ENCODE measurements at places on chromosomes 6 and 20.

DNA sequence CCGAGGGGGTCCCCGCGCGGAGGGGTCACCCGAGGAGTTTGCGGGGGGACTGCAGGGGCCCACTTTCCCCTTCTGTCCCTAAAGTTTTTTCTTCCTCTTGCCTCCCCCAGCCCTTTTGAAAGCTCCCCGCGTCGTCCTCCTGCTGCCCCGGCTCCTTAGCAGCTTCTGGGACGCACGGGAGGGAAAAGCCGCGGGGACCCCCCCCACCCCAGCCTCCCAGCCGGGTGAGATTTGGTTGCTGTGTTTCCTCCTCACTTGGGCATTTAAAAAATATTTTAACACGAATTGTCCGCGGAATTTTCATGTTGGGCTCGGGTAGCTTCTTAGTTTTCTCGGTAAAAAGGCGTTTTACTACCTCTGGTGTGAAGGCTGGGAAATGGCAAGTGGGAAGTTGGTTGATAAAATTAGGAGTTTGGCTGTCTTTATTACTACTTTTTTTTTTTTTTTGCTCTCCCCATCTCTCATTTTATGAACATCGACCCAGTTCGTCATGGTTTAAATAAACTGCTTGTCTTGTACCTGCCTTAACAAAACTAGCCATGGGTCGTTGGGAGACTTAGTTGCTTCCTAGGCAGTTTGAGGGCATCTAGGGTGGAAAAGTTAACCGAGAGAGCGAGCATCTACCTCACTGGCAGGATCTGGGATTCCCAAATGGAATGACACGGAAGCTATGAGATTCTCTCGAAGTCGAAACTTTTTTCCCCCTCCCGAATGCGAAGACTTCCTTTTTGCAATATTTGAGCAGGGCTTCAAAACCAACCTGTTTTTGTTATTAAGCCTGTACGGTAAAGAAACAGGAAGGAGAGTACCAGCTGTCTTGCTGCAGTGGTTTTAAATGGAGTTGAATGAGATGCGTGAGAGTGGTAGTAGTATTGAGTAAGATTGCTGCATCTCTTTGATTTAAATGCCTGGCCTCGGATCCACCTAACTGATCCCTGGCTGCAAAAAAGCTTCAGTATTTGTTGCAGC lies 868 bp downstream of the NCOA3 start:
- peak; percentile 26 for DNase-seq

- DNase-seq: no peak
Observed at GRCh38 chr6:14276071-14276470, 158.5 kb downstream of the CD83 start.

GRCh38 chr6:53494076-53494475 lies 50.8 kb downstream of the GCLC start:
- no peak for DNase-seq

- DNase-seq: peak; percentile 2
Observed at GRCh38 chr20:51084593-51085377, 61.9 kb upstream of the KCNG1 start.

GRCh38 chr6:46174904-46175303 lies 4.1 kb upstream of the ENPP5 start:
- no peak for DNase-seq

GRCh38 chr6:32156891-32157290 lies 3.0 kb downstream of the PPT2 start:
- no peak for DNase-seq

GRCh38 chr20:15379681-15380296 lies 1042.4 kb upstream of the FLRT3 start:
- no peak for DNase-seq

- DNase-seq: no peak
Observed at GRCh38 chr6:158769234-158769770, 49.9 kb downstream of the EZR start.

GRCh38 chr6:82397962-82398692 lies 34.5 kb downstream of the TPBG start:
- no peak for DNase-seq

DNA sequence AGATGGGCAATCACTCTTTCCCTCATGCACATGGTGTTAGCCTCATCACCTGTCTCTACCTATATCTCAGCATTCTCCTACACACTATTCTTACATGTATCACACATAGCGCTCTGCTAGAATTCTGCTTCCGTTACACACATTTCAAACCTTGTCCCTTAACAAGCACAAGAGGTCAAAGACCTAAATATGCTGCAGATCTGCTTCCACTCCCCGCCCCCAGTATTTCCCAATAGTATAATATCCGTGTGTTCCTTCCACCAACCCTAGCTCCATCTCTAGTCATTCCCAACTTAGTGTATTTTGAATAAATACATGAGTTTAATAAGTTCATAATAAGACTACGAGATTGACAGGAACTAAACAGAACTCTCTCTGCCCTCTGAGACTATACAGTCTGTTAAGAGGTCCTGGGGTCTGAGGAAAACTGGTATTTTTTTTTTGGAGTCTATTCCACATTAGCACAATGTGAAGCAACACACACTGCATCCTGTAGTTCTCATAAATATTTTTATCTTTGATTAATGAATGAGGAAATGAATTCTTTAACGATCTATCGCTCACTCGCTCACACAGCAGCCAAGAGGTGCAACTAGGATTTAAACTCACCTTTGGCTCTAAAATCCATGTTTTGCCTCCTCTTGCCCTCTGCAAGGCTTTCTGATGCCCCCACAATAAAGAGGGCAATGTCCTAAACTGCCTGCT lies 491.6 kb downstream of the QKI start:
- no peak for DNase-seq

GRCh38 chr20:38931984-38932383 lies 5.8 kb downstream of the FAM83D start:
- DNase-seq: no peak

DNA sequence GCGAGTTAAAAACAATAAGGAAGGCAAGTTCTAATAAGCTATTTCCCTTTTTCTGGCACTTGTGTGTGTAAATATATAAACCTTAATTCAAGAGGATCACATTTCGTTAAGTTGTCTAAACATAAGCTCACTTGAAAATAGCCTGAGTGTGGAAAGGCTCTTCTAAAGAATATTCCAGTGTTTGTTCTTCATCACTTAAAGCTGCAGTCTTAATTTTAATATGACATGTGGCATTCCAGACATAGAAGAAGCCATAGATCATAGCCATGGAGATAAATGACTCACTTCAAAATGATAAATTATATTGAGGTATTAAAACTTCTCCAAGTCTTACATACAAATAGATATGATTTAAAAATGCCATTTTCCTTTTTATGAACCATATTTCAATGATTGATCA lies 42.1 kb downstream of the IYD start:
- no peak for DNase-seq

- peak; percentile 23 for DNase-seq
Observed at GRCh38 chr6:74091136-74091793, 395.3 kb downstream of the CD109 start.

GRCh38 chr20:13259921-13260320 lies 38.8 kb downstream of the ISM1 start:
- DNase-seq: peak; percentile 50

- no peak for DNase-seq
Observed at GRCh38 chr6:10441004-10441654, 26.3 kb upstream of the TFAP2A start.

- DNase-seq: no peak
Observed at GRCh38 chr6:144544266-144544830, 259.2 kb downstream of the UTRN start.

GRCh38 chr20:10318291-10319024 lies 99.8 kb downstream of the SNAP25 start:
- DNase-seq: no peak

DNA sequence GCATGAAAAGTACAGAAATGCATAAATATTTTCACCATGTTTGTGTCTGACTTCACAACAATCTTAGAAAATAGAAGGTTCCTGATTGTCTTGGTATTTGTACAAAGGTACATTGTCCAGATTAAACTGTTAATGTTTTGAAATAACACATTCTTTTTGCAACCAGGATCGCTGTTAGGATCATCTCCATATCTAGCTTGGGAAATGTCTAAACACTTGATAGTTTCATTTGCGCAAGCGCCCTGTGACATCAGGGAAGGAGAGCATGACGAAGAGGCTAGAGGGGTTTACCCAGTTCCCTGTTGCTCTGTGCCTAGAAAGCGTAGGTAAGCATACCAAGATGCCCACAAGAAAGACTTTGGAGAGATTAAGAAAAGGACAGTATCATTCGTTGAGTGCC lies 19.4 kb downstream of the ALDH8A1 start:
- DNase-seq: no peak

GRCh38 chr6:152271776-152272464 lies 365.2 kb downstream of the SYNE1 start:
- DNase-seq: no peak

DNA sequence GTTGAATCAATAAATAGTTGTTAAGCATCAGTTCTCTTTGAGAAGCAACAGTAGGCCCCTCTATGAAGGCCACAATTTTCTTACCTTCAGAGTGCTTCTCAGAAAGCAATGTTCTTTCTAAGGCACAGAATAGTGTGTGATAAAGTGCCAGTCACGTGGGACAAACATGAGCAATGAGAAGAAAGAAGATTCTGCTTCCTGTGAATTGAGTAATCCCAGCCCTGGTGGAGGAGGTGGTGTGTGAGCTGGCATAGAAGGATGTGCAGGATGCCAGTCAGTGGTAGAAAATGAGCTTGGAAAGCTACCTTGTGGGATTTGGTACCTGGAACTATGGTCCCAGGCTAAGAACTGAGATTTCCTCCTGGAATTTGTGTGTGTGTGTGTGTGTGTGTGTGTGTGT lies 21.7 kb downstream of the KIZ start:
- no peak for DNase-seq

- DNase-seq: no peak
Observed at GRCh38 chr6:134092449-134092848, 40.0 kb upstream of the SLC2A12 start.

DNA sequence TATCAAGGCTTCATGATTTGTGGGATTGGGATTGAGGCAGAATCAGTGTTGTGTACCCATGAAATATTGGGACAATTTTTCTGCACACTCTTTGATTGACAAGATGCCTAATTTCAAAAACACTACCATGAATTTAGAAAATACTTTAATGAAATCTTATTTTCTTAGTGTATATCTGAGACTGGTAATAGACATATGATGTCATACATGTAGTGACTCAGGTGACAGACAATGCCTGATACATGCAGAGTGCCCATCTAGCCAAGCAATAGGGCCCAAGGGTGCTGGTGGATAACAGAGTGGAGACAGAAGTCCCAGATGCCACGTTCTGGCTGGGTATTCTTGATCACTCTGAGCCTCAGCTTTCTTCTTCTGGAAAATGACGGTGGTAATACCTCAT lies 279.6 kb upstream of the ARID1B start:
- no peak for DNase-seq

DNA sequence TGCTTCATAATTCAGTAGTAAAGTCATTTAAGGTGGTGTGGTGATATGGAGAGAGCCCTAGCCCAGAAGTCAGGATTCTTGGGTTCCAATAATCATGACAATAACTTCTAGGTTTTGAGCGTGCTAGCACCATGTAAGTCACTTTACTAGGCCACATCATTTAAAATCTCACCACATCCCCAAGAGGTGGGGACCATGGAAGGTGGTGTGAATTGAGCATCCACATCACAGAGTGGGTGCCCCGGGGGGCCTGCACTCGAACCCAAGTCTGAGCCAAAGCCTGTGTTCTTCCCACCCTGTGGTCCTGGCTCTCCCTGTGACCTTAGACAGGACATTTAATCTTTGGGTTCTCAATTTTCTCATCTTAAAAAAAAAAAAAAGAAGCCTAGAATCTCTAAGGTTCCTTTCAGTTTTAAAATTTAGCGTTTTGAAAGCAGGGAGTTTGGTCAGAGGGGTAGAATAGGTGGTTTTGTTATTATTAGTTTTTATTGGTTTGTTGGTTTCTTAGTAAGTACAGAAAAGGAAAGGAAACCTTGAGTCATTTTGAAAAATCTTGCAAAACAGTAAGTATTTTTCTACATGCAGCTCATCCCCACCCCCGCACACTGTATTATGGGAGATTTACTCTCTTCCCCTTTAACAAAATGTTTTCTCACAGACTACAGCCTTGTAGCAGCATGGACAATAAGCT lies 26.4 kb downstream of the ARMC2 start:
- no peak for DNase-seq

GRCh38 chr20:45919542-45920399 lies 7.8 kb upstream of the PLTP start:
- no peak for DNase-seq

- DNase-seq: no peak
Observed at GRCh38 chr6:91020744-91021143, 433.9 kb upstream of the MAP3K7 start.

- no peak for DNase-seq
Observed at GRCh38 chr6:26053992-26054780, 33.0 kb upstream of the HFE start.

All from NCI-H748 treated with DMSO at 0.1 percent for 48 hours (cell line).